ENCODE measurements at places on chromosomes 6 and 20.

DNA sequence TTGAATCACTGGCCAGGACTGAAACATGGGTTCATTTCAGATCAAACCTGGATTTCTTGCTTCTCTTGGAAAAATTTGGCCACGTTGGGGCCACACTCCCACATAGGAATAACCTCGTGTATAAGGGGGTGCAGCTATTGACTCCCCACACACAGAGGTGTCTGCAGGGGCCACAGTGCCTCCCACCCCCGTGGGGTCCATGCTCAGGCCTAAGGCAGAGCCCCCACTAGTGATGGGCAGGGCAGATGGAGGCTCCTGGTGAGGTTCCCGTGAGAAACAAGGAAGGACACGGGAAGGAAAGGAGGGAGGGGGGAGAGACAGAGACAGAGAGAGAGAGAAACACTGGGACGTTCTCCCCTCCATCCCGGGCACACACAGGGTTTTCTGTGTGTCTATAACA, 230.5 kb downstream of the ERMARD start:
- DNase-seq = no peak

DNA sequence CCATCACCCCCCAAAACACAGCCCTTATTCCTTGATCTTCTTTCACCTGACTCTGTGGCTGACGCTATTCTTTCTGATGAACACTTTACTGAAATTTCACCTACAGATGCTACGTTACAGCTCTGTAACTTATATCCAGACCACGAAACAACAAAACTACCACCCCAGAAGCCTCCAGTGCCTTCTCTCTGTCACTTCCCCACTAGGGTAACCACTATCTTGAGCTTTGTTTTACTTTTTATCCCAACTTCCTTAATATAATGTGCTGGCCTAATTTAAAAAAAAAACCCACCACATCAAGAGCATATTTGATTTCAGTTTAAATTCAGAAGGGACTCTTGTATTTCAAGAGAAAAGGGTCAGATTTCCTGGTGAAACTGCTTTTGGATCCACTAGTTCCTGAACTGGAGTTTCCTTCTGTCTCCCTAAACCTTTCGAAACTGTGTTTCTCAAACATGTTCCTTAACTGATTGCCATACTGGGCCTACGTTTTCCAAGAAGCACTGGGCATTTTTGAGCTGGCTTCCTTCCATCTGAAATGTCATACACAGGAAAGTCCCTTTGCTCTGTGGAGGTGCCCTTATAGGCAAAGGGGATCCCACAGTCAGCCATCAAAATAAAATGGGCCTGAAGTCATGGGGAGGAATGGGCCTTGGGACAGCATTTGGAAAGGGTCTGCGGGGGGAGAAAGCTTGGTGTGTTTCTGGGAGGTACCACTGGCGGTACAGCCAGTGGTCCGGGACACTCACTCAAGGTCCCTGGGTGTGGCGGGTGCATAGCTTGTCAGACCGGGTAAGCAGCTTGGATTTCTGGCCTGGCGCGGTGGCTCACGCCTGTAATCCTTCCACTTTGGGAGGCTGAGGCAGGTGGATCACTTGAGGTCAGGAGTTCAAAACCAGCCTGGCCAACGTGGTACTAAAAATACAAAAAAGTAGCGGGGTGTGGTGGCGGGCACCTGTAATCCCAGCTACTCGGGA, 25.8 kb upstream of the RTF2 start:
- no peak for DNase-seq

GRCh38 chr20:483815-484644, 21.7 kb upstream of the TBC1D20 start:
- no peak for DNase-seq

DNA sequence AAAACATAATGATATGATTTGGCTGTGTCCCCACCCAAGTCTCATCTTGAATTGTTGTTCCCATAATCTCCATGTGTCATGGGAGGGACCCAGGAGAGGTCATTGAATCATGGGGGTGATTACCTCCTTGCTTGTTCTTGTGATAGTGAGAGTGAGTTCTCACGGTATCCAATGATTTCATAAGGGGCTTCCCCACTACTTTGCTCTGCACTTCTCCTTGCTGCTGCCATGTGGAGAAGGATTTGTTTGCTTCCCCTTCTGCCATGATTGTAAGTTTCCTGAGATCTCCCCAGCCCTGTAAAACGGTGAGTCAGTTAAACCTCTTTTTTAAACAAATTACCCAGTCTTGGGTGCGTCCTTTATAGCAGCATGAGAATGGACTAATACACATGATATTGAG, 156.8 kb upstream of the PLCB4 start:
- no peak for DNase-seq

DNA sequence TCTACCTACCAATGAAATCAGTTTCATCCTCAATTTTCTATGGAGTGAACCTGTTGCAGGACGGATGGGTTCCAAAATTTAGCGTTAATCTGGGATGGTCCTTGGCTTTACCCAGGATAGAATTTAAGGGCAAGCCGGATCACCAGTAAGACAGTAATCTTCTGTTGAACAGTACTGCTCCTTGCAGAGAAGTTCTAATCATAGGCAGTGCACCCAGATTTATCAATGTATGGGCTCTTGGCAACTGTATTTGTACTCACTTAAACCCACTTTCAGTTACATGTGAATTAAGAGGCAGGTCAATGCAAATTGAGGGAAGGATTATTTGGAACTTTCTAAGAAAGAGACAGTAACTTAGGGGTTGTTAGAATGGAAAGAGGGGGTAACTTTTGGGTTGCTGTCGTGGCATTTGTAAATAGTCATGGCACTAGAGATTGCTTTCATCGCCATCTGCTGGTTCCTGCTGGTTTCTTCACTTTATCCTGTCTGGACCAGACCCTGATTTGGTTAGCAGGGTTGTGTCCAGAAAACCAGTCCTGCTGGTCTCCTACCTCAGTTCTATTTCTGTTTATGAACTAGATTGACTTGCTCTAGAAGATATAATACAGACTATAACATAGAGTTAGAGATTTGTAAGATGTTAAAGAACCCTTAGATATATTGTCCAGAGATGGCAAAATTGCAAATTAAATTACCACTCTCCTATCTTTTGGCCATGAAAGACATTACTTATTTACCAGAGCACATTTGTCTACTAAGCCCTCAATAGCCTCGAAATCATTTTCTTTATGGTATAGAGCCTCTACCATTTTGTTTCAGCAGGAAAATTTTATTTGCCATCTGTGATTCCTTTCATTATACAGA, 646.3 kb downstream of the UTRN start:
- peak; percentile 28 for DNase-seq

DNA sequence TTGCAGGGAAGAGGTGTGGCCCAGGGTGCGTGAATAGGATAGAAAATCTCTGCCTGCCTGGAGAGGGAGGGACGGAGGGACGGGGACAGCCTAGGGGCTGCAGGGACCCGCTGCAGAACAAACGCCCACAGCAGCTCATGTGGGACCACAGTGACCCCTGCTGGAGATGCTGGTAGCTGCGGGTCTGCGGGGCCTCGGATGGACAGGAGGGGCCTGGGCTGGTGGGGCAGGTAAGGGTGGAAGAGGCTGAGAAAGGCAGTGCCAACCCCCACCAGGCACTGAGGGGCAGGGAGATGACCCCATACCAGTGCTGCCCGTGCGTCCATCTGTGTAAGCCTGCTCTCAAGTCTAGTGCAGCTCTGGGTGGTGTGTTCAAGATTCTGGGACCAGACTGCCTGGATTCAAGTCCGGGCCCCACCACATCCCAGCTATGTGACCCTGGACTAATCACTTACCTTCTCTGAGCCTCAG, 39.4 kb downstream of the KIAA1755 start:
- peak; percentile 92 for DNase-seq

DNA sequence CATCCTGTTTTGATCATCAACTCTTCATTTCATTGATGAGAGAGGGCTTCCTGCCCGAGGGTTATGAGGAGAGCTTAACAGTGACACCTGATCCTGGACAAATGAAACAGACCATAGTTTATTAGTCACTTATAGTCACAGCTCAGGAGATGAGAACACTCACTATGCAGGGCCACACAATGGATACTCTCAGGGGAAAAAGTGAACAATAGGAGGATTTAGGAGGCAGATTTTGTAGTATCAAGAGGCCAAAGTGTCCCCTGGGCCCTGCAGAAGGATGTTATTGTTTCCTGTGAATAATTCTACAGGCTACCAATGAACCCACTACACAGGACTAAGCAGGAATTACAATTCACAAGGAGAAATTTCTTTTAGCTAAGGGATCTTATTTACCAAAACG, 772.8 kb upstream of the MAN1A1 start:
- no peak for DNase-seq

DNA sequence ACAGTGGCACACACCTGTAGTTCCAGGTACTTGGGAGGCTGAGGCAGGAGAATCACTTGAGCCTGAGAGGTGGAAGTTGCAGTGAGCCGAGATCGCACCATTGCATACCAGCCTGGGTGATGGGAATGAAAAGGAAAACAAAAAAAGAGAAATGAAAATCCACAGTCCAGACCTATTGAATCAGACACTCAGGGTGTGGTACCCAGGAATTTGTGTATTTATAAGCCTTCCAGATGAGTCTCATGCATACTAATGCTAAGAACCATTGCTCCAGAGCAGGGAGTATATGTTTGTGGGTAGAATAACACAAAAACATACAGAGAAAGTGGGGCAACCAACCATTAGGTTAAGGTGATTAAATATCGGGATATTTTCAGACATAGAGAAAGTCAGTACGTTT, 36.1 kb upstream of the PLCB4 start:
- no peak for DNase-seq

- no peak for DNase-seq
Observed at GRCh38 chr20:47334022-47334551, 22.4 kb downstream of the ZMYND8 start.

DNA sequence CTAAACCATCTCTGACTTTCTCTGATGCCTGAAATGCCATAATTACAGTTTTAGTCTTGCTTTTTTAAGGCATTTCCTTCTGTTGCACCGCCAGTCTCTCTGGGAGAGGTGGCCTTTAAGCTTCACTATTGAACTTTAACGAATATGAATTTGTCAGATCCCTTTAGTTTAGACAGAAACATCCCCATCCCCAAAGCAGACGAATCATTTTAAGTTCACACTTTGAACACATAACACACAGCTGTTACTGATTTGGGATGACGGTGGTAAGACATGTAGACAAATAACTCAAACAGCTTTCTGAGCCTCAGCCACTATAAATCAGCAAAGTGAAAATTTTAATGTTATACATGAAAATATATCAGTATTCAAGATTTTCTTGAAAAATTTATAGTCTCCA, 7.2 kb upstream of the IPCEF1 start:
- DNase-seq = no peak

GRCh38 chr6:52359403-52359802, 2.5 kb upstream of the PAQR8 start:
- no peak for DNase-seq

GRCh38 chr6:163589387-163589786, 174.9 kb downstream of the QKI start:
- no peak for DNase-seq

- no peak for DNase-seq
Observed at GRCh38 chr6:9520417-9521151, 894.3 kb downstream of the TFAP2A start.

GRCh38 chr6:119844387-119844786, 494.8 kb upstream of the MAN1A1 start:
- DNase-seq = no peak

- no peak for DNase-seq
Observed at GRCh38 chr6:90849686-90850085, 262.8 kb upstream of the MAP3K7 start.

DNA sequence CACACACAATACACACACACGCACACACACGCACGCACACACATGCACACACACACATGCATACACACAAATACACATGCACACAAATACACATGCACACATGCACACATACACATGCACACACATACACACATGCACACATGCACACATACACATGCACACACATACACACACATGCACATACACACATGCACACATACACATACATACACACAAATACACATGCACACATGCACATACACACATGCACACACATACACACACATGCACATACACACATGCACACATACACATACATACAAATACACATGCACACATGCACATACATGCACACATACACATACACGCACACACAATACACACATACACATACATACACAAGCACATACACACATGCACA, 175.4 kb upstream of the RREB1 start:
- no peak for DNase-seq

DNA sequence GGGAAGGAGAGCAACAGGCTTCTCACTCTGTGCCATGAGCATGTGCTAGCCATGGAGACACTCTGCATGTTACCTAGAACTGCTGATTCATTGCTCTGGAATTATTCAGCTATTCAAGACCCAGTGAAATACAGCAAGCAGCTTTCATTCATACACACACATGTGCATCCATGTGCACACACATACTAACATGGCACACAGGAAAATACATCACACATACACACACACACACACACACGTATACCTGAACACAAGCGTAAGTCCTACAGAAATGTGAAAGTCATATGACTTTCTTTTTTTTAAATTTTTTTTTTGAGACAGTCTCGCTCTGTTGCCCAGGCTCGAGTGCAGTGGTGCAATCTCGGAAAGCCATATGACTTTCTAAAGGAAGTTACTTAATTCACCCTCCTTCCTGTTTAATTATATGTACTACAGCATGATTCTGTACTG, 108.2 kb upstream of the NFATC2 start:
- no peak for DNase-seq

DNA sequence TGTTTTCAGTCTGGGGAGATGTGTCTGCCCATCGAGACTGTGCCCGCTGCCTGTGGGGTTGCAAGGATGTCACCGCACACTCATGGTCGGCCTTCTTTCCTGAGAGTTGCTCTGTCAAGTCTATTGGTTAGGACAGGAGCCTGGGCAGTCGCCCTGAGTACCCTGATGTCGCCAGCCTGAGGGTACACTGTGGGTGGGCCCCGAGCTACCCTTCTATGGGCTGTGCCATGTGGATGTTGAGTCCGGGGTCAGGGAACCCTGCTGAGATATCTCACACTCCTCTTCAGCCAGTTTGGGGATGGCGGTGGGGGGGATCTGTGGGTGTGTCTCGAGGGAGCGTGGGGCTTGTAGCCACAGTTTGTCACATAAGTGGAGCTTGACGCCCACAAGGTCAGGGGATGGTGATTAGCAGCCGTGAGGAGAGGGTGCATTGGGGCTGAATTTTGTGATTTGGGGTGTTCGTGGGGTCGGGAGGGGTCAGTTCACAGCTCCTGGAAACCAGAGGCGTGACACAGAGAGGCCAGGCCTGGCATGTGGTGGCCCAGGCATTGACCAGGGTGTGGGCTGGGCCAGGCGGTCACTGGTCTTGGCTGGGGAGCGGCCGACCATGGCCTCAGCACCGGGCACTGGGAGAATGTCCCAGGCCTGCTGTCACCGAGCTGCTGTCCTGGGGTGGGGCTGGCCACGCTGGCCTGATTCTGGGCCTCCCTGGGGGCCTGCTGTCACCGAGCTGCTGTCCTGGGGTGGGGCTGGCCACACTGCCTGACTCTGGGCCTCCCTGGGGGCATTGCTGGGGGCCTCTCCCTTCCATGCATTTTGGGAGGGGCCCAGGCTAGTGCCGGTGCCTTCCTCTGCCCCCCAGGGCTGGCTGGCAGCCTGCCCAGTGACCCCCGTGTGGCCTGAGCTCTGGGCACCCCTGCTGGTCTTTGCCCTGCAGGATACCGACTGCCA, 1.6 kb upstream of the NPBWR2 start:
- DNase-seq = no peak

- peak; percentile 79 for DNase-seq
Observed at GRCh38 chr20:34709831-34710567, 5.9 kb downstream of the TP53INP2 start.

- DNase-seq = no peak
Observed at GRCh38 chr20:20785226-20785625, 72.8 kb upstream of the RALGAPA2 start.
